ENCODE measurements at places on chromosomes 16 and 17. TPM values are rescaled to one million over a fixed set of nuclear protein-coding genes. Genes with fewer than 3 reads are reported as not detected.
A peak's percentile ranks its signal among the peaks of the same experiment; 100 is the strongest.

DNA sequence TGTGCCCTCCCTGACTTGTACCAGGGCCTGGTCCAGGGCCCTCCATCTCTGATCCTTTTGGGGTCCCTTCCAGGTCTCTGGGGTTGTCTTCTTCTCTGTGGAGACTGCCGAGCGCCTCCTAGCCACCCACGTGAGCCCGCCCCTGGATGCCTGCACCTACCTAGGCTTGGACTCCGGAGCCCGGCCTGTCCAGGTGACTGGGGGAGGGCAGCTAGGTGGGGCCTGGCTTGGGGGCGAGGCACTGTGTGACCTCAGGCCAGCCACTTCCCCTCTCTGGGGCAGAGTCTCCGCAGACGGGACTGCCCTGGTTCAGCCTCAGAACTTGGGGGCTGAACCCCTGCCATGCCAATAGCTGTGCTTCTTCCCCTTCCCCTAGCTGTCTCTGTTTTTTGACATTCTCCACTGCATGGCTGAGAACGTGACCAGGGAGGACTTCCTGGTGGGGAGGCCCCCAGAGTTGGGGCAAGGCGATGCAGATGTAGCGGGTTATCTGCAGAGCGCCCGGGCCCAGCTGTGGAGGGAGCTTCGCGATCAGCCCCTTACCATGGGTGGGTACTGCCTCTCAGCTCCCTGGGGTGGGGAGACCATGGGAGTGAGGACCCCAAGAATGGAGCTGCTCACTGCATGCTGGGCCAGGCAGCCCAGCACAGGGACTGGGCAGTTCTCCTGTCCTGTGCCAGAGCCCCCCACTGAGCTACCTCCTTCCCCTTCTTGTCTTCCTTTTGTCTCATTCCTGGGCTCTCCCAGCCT, 14.6 kb downstream of the FCSK start:
- no peak for DNase-seq

DNA sequence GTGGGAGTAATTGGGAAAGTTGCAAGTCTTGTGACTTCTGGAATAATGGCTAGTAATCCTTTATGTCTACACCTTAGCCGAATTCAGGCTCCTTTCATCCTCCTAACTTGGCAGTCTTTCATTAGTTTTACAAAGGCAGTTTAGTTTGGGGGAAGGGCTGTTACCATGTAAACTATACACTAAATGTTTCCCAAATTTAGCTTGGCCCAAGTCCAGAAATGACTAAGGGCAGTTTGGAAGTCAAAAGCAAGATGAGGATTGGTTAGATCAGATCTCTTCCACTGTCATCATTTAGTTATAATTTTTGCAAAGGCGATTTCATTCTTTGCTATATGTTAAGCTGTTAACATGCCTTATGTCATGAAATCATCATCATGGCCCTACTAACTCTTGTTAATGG, 115.4 kb upstream of the CACNG3 start:
- no peak for DNase-seq

- no peak for DNase-seq
Observed at GRCh38 chr17:2372180-2372579, 28.7 kb downstream of the MNT start.

GRCh38 chr17:1736348-1737281, 6.1 kb upstream of the SERPINF2 start:
- peak; percentile 84 for DNase-seq

GRCh38 chr16:22732959-22733358, 81.0 kb upstream of the HS3ST2 start:
- DNase-seq: no peak

GRCh38 chr16:73565263-73565662, 517.3 kb upstream of the ZFHX3 start:
- no peak for DNase-seq

GRCh38 chr17:77391668-77392375, 251.1 kb downstream of the SEC14L1 start:
- peak; percentile 76 for DNase-seq

DNA sequence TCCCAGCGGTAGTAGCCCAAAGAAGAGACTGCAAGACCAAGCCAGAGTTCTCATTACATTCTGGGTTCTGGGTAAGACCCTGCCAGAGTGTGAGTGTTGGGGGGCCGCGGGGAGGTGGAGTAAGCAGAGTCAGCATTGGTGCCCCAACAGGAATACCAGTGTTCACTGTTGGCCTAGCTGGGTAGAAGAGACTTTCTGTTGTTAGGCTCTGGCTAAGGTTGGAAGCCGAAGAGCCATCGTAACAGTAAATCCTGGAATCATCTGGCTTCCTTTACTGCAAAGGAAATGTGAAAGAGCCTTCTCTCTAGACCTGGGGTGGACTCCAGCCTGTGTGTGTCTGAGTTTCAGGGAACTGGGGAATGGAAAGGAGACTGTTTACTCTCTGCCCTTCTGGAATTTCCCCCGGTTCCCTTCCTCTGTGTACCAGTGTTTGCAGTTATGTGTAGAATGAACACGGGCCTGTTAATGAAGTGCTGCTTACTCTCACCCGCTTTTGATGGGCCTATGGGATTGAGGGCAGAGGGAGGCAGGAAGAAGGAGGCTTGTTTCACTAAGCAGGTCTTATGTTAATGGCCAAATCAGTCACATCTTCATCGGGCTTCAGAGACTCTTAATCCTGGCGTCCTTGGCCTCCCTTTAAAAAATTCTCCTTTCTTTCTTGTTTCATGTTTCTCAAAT, 68.5 kb downstream of the WWP2 start:
- DNase-seq: no peak

The TRIM47 gene
- 11.2 TPM for total RNA-seq

- DNase-seq: no peak
Observed at GRCh38 chr16:10541366-10541765, 39.0 kb downstream of the EMP2 start.

GRCh38 chr16:3638916-3639644, 15.4 kb upstream of the DNASE1 start:
- no peak for DNase-seq

- DNase-seq: peak; percentile 88
Observed at GRCh38 chr17:50425682-50426471, at the start of gene ACSF2. Gene ACSF2 (plus strand): TSS chr17:50426218. CDS start chr17:50426262, 44 bp downstream.

The ZG16 gene
- total RNA-seq: not detected

DNA sequence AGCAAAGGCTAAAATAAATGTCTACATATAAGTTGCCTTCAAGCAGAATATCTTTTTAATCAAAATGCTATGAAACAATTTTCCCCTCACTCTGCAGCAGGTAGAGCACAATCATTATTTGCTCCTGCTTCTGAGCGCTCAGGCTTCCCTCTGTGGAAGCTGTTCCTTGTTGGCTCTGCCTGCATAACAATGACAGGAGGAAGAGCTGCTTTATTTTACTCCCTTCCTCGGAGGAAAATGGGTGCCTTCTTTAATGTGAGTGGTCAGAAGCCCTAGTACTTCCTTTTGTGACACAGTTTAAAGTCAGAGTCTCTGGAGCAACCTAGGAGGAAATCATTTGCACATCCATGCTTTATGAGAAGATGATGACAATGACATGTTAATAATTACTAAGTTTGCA, 492.1 kb downstream of the CDH8 start:
- DNase-seq: no peak

DNA sequence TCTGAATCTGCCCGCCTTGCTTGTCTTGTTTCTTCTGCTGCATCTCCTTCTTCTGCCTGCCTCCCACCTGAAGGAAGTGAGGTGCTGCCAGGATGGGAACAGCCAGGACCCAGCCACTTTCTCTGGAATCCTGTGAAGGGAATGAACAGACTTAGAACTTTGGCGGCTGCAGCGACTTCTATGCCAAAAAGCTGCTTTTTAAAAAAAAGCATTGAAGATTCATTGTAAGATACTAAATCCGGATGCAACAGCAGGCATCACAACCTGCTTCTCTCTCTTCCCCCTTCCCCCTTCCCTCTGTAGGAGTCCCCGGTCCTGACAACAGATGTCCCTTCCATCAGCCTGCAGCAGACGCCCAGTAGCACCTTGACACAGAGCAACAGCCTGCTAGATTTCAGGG, 176.3 kb downstream of the HS3ST4 start:
- no peak for DNase-seq

GRCh38 chr17:8859027-8859803, 8.3 kb downstream of the PIK3R6 start:
- DNase-seq: no peak

DNA sequence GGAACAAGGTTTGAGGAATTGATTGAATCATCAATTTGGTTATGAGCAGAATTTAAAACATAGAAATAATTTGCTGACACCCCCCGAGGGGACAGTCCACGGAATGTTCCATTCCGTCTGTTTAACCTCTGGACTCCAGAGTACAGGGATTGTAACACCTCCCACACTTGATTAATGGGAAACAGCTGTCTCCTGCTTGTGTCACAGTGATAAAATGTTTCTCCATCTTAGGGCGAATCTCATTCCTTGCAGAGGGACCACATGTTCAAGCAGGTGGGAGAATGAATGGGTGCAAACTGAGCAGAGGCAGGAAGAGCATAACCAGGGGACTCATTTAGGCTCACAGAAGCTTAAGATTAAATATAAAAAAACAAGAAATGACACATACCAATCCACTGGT, 249.5 kb upstream of the RBFOX1 start:
- DNase-seq: no peak

The ACE gene
- 12.5 TPM for total RNA-seq

The TNK1 gene
- 0.82 TPM for total RNA-seq

The GJC1 gene
- total RNA-seq: 6.8 TPM

DNA sequence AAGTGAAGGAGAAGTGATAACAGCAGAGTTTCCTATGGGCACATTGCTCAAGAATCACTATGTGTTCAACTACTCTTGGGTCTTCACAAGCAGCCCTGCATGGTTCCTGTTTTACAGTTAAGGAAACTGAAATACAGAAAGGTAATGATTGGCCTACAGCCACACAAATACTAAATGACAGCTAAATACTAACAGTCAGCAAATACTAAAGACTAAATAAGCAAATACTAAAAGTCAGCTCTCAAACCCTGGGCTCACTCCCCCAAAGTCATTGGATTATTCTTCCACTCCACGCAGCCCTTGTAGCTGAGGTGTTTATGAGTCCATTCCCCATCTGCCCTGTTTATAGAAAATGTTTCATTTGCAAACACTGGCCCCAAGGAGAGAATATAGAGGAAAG, 372.7 kb upstream of the CDH11 start:
- no peak for DNase-seq

GRCh38 chr17:39929646-39930407, 2.3 kb downstream of the LRRC3C start:
- DNase-seq: no peak

The SLX4 gene
- 3.1 TPM for total RNA-seq

DNA sequence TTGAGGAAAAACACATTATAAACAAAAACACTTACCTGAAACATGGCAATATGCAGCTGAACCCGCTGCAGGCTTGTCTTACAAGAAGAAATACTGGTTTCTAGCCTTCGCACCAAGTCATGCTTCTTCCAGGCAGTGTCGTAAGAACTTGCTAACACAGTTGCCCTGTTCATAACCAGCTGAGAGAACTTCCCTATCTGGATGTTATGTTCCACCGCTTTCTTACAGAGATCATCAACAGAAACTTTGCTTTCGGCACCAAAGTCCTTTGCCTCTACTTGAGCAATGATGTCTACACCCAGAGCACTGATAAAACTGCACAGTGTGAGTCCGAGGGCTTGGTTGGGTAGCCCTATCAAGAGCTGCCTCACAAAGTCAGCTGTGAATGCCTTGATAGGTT, 27.9 kb upstream of the ARL6IP1 start:
- no peak for DNase-seq

GRCh38 chr17:8041249-8041928, 2.5 kb downstream of the ALOX15B start:
- DNase-seq: no peak

- DNase-seq: no peak
Observed at GRCh38 chr17:41065829-41066624, at the start of gene KRTAP2-4. Gene KRTAP2-4 (minus strand): TSS chr17:41065879. CDS start chr17:41065845, 34 bp downstream.

DNA sequence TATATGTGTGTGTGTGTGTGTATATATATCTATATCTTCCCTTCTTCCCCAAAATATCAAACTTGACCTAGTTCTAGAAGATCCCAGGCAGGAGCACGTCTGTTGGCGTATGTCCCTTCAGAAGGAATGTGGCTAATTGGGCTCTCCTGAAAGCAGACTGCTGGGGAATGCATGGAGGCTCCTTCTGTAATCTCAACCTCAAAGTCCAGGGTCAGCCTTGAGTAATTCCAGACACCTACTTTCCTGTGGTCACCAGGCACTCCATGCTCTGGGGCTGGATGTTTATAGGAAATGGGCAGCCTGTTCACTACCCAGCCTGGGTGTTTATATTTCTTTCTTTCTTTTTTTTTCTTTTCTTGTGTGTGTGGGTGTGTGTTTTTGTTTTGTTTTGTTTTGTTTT, 13.4 kb downstream of the BCO1 start:
- DNase-seq: no peak

The SLC52A1 gene
- total RNA-seq: not detected

DNA sequence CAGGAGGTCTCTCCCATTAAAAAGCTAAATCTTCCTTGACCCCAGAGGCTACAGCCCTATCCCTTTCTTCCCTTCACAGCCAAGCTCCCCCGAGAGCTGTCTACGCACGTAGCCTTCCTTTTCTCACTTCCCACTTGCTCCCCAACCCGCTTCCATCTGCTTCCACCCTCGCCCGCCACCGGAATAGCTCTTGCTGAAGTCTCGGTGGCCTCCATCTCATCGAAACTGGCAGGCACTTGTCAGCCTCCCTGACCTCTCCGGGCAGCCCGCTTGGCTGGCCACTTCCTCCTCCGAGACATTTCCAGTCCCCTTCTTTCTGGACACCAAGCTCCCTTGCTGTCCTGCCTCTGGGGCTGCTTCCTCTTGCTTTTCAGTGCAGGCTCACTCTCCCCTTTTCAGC, 10.7 kb upstream of the EPOP start:
- no peak for DNase-seq

DNA sequence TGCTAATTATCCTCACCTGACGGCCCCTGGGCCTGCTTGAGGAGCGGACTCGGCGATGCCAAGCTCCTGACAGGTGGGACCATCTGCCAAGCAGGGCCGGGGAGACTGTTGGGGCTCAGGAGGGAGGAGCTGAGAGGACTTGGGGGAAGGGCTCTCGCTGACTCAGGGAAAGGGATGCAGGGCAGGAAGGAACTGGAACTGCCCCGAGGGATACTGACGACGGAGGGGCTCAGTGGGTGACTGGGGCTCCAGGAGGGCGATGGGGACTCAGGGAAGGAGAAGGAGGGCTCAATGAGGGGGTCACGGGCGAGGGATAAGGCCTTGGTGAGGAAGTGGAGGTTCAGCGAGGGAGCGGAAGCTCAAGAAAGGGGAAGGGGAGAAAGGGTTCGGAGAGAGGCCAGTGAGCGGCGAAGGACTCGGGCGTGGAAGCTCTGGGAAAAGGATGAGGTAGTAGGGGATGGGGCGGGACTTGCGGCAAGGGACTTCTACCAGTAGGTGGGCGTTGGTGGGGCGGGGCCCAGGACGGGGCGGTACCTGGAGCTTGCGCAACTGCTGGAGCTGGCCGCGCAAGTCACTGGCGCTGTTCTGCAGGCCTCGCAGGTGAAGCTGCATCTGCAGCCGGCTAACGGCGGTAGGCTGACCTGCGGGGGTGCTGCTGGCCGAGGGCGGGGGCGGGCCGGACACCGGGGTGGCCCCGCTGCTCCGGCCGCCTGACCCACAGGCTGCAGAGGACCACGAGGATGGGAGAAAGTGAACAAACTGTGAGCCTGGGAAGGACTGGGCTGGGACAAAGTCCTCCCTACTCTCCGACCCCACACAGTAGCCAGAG, 46.5 kb downstream of the SRCIN1 start:
- DNase-seq: peak; percentile 87

Measured in psoas muscle (tissue), 8 donors.